ENCODE measurements at places on chromosomes 3 and 15.

- peak; percentile 72 for DNase-seq
These were observed 59.3 kb downstream of the CYP11A1 start for GRCh38 chr15:74307827-74308811.

- DNase-seq: no peak
These were observed 193.1 kb downstream of the TNIK start for GRCh38 chr3:171267104-171267503.

DNA sequence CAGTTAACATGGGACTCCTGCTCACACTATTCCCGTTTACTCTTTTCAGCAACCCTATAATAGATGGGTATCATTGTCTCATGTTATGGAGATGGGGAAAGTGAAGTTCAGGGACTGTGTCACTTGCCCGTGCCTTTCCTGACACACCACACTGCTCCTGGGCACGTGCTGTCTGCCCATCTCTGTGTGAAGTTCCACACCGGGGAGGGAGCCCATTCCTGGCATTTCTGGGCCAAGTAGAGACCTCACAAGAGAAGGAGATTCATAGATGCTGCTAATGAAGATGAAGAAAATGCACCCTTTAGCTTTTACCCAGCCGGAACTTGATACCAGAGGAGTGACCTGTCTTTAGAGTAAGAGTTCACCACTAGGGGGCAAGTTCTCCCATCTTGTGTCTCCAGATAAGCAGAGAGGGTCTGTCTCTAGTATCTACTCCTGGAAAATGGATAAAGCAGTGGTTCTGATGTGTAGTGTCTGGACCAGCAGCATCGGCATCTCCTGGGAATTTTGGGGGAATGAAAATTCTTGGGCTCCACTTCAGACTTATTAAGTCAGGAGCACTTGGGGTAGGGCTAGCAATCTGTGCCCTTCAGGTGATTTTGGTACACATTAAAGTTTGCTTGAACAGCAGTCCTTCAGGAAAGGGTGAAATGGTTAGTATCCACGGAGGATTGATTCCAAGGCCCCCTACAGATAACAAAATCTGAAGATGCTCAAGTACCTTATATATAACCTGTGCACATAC, 2.0 kb upstream of the TOPBP1 start:
- peak; percentile 68 for DNase-seq

GRCh38 chr15:39747326-39747725, 35.3 kb downstream of the FSIP1 start:
- no peak for DNase-seq

DNA sequence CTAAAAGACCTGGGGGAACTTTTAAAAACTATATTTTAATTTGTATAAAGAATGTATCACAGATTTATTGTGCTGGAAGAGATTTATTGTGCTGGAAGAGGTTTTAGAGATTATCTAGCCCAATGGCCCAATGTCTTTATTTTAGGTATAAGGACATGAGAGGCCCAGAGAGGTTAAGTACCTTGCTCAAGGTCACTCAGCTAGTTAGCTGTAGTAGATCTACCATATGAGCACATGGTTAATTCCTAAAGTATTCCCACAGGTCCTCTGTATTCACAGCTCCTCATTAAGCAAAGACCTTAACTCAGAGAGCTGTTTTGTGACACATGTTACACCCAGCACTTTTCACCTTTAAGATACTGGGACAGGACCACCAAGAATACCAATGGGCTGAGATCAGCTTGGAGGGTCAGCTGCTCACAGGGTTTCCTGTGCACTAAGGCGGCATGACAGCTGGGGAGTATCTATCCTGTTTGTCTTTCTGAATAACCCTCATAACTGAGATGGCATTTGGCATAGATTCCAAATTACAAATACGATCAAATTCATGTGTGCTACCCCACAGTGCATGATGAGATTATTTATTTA, 143.1 kb upstream of the TBL1XR1 start:
- no peak for DNase-seq

GRCh38 chr15:40737048-40737447, 18.0 kb downstream of the RMDN3 start:
- DNase-seq: no peak

- DNase-seq: no peak
These were observed 55.7 kb upstream of the CHL1 start for GRCh38 chr3:140748-141330.

GRCh38 chr15:99632521-99632920, 66.7 kb downstream of the MEF2A start:
- no peak for DNase-seq

DNA sequence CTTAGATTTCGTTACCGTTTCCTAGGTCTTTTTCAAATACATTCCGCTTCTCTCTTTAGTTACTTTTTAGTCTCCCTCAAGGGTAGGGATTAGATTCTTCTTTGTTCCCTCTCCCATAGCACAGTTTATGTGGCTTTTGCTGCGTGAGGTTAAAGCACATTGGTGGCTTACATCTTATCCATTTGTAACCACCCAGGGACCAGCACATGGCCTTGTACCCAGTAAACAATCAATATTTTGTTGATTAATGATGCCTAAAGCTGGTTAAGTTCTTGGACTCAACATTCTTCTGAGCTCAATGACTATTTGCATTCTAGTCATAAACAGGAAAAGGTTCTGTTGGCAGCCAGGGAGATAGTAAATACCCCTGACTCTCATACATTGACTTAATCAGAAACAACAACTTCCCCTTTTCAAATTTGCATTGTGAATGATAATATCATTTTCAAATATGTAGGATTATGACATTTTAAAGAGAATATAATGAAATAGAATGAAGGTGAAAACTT, 60.2 kb downstream of the CACNA1D start:
- DNase-seq: peak; percentile 22

DNA sequence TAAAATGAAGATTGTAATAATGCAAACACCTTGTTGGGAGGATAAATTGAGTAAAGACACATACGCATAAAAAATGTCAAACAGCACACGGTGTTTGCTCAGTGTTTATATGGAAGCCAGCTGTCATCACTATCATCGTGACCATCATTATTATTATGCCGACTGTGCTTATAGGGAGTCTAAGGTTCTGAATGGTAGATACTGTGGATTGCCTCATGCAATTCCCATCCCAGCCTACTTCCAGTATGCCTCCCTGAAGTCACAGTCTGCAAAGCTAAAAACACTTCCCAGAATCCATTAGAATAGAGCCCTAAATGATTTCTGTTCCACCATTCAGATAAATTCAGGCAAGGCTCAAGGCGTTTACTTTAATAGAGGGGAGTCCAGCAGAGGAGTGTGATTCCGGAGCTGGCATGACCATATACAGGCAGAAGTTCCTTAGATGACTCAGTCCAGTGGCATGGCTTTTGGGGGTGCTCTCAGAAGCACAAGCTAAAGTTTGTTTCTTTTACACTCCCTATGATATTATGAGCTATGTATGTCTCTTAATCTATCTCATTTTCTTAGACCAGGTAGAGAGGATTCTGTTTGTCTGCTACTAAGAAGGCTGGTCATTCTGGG, 148.7 kb downstream of the MEX3B start:
- DNase-seq: no peak

DNA sequence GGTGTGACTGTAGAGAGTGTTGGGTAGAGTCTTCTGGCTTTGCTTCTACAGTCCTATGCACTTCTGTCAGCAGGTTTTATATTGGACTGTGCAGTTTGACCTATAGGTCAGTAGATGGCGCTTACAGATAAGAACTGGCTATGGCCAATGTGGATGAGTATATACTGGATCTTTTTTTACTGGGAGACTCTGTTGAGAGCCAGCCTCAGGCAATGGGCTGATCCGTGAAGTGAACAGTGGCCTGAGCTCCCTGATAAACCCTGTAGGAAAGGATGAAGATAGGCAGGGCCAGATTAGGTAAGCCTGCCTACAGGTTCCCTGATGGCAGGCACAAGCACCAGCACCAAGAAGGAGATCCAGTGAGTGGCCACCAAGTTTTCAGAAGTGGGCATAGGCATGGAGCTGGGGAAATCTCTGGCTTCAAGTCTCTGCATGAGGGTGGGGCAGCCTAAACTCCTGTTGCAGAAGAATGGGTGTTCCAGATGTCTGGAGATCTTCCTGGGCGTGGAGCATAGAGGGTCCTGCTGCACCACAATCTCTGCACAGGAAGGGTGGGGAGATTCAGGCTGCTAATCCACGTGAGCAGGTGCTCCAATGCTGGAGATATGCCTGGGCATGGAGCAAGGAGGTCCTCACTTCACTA, 326.0 kb upstream of the SGO1 start:
- peak; percentile 5 for DNase-seq

- no peak for DNase-seq
These were observed 25.6 kb downstream of the CEP63 start for GRCh38 chr3:134511500-134511899.

GRCh38 chr15:62454567-62455172, 289.6 kb upstream of the C2CD4B start:
- DNase-seq: no peak

GRCh38 chr3:131550562-131551465, 48.0 kb upstream of the MRPL3 start:
- no peak for DNase-seq

GRCh38 chr3:114539525-114539924, 245.7 kb downstream of the TIGIT start:
- DNase-seq: no peak

DNA sequence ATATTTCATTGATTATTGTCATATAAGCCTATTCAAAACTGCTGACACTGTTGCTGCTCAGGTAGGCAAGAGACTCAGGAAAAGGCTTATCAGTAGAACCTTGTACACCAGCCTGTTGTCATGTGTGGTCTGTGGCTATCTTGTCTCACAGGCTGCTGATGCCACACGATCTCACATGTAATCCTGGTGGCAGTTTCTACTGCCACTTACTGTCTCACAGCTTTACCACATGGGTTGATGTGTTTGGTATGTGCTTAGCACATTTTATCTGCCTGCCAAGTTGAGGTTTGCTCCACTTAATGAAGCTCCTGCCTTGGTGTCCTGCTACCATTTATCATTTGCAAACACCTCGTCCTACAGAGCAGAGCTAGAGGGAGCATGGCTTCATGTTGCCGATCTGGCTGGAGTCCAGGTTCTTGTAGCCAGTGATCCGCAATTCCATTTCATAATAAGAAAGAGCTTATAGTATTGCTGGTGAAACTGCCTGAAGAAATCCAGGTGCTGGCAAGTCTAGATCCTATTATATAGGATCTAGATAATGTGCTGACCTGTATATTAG, 637.9 kb downstream of the NLGN1 start:
- peak; percentile 57 for DNase-seq

- no peak for DNase-seq
These were observed 8.9 kb upstream of the PXK start for GRCh38 chr3:58323529-58324390.

- DNase-seq: peak; percentile 93
These were observed 27.3 kb downstream of the STARD5 start for GRCh38 chr15:81296673-81297072.

DNA sequence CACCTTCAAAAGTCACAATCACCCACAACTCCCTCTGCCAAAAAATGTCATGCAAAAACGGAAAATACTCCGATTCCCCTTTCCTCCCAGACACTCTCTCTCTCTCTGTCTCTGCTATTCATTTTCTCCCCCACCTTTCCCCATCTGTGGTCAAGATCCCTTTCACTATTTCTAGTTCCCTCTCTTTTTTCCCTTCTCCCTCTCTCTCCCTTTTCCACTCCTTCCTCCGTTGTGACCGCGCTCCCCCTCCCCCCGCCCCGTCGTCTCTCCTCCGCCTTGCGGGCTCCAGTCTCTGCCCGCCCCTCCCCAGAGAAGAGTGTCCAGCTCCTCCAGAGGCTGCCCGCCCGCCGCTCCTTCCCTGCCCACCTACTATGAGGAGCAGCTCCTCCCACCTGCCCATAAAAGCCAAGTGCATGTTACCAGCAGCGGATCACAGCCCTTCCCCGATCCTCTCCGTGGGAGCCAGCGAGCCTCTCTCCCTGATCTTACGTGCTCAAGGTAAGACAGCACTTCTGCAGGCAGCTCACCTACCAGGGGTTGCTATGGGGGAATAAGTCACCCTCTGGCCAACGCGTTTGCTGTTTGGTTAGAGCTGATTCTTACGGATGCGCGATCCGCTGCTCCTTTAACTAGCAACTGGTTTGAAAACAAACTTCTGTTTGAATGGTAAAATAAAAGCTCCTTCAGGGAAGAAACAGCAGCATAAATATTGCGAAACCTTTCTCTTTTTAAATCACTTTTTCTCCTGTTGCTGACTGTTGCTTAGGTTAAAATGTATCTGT, at the start of gene COL8A1:
Gene COL8A1, plus strand, starts transcription at position 428 of the 782 bp plus-strand sequence. CDS start 152,089 bp downstream, outside the sequence.
- DNase-seq: peak; percentile 14

DNA sequence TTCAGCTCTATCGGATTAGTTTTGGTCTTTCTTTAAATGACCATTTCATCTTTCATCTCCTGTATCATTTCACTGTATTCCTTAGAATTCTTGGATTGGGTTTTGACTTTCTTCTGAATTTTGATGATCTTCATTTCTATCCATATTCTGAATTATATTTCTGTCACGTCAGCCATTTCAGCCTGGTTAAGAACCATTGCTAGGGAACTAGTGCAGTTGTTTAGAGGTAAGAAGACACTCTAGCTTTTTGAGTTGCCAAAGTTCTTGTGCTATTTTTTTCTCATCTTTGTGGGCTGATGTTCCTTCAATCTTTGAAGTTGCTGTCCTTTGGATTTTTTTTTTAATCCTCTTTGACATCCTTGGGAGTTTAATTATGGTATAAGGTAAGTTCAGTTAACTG, 54.6 kb downstream of the STRIT1 start:
- DNase-seq: no peak
